A172 (cell line): ENCODE measurements at places on chromosomes 6 and 20.

- DNase-seq, result no peak
These were observed 128.8 kb downstream of the EDN1 start for GRCh38 chr6:12418946-12419345.

DNA sequence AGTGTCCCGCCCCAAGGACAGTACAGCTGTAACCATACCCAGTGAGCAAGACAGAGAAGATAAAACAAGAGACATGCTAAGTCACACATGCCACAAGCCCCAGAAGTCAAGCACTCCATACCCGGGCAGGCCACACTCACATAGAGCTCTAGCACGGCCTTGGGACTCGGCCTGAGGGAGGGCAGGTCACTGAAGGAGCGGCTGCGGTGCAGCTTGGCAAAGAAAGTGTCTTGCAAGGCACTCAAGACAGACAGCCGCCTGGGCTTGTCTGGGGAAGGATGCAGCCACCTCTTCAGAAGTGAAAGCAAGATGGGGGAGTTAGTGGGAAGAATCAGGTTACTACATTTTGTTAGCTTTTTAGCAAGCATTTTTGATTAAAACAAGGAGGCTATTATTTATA, 48.7 kb upstream of the ARMH2 start:
- DNase-seq, result no peak

DNA sequence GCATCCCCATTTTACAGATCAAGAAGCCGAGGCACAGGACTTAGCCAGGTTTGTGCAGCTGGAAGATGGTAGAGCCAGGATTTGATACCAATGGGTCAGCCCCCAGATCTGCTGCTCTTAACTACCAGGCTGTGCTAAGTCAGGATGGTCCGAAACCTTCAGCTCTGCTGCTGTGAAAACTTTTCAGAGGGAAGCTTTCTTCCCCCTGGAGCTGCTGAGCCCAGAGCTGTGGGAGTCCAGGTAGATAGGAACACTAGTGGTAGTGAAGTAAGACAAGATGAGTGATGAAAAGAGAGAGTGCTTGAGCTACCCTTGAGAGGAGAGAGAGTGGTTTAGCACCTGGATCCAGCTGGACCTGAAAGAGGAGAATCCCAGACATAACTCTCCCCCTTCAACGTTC, 230.8 kb downstream of the CDH4 start:
- DNase-seq, result no peak

GRCh38 chr20:25529295-25529951, 55.9 kb downstream of the NINL start:
- DNase-seq, result no peak

DNA sequence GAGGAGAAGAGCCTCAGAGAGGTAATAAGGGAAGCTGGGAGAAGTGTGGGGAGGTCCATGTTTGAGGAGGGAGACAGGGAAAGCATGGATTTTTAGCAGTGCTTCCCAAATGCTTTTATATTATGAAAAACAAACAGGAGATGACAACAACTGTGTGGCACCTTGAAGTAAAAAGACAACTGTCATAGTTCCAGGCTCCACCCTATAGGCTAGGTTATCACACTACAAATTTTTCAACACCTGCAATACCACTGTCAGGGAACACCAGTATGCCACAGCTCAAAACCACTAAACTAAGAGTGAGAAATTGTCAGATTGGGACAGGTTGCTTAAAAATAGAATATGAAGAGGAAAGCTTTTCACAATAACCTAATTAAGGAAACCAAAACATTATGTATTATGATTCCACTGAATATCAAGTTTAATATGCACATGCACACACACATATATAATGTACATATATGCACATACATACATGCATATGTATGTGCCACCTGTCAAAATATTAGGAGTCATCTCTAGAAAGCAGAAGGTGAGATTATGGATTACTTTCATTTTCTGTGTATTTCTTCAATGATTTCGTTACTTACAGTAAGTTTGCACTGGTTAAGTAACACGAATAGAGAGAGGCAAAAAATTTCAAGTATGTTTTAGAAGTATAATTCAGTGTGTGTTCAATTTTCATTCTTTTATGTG, 261.2 kb downstream of the PTPRK start:
- DNase-seq, result no peak

- no peak for DNase-seq
These were observed 424.2 kb downstream of the FOXA2 start for GRCh38 chr20:22160101-22160652.

DNA sequence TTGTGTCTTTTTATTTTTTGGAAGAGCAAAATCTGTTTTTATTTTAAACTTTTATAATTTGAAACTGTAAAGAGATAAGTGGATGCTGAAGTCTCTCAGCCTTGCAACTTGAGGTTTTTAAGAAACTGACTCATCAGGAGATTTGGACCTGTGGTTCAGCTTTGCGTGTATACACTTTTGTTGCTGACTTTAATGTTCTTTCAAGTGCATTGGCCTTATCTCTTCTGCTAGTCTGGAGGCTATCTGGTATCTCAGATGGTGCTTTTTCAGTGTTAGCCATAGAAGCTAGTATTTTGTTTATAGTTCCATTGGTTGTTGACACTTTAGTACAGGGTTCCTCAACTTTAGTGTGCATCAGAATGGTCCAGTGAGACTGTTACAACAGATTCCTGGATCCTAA, 504.0 kb upstream of the SPTLC3 start:
- DNase-seq, result no peak
